Caki2 (cell line): ENCODE measurements at places on chromosomes 5 and 9.

DNA sequence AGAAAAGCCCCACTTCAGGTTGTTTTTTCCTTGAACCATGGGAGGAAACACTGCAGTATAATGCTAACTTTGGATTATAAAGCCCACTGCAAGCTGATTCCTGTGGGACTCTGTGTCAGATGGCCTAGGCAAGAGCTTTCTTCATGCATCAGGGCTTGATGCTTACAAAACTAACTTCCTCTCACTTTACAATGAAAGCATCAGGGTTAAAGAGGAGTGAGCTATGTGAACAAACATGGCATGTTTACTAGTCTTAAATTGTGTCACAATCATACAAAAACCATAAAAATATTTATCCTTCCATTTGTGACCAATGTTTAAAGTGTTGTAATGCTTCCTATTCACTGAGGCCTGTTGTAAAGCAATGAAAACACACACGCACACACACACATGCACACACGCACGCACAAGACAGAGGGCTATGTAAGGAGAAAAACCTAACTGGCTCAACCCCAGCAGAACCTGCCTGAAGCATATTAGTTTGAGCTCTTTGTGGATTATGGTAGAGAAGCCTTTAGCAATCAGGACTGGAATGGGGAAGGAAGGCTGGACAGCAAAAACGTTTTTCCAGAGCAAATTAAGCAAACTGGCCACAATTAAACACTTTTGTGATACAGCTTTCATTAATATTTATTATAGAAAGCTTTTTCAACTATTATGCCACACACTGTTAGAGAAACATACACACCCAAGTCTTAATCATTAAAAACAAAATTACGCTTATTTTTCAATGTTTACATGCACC is 122.2 kb downstream of the AUH start:
- no peak for DNase-seq

GRCh38 chr5:30900367-30900766 is 293.1 kb upstream of the CDH6 start:
- DNase-seq = no peak

DNA sequence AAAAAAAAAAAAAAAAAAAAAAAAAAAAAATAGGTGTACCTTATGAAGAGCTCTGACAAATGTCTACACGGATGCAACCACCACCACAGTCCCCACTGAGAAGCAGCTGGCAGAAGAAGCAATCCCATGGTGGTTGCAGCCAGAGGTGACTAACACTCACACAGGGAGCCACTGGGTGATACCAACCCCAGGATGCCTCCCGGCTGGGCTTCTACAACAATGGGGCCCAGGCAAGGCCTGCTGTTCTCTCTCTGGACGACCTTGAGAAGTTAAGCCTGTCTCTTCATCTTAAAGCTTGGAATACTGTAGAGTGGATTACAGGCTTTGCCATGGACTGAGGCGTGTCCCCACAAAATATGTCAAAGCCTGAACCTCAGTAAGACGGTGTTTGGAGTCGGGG is 104.1 kb downstream of the ROR2 start:
- no peak for DNase-seq

DNA sequence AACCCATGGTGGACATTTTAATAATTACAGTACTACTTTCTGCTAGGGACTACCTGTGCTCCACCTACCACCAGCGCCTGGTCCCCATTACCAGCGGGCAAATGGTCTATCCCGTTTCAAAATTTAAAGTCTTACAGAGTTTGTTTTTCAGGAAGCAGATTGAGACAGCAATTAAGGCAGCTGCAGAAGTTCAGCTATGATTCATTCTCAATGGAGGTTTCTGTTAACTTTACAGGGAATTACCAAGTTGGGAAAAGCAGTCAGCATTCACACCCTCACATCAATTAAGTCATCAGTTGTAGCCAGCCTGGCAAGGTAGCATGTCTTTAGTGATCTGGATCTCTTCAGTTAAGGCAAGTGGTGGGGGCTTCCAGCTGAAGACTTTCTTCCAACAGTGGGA is 410.6 kb upstream of the DAB2 start:
- DNase-seq = no peak

DNA sequence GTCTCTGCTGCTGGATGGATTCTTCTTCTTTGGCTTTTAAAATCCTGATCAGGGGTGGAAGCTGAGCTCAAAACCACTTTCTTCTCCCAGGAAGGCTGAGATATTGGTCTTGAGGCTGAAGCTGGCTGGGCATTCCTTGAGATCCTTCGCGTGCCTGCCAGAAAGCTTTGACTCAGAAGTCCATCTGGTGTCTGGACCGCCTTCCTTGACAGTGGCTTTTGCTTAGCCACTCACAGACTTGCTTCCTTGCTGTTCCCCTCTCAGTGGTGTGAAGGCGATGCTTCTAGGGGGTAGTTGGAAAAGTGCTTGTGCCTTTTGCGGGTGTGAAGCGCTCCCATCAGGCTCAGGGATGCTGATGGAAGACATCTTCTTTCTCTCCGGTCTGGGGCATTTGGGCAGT is 45.9 kb downstream of the RGS3 start:
- DNase-seq = no peak

DNA sequence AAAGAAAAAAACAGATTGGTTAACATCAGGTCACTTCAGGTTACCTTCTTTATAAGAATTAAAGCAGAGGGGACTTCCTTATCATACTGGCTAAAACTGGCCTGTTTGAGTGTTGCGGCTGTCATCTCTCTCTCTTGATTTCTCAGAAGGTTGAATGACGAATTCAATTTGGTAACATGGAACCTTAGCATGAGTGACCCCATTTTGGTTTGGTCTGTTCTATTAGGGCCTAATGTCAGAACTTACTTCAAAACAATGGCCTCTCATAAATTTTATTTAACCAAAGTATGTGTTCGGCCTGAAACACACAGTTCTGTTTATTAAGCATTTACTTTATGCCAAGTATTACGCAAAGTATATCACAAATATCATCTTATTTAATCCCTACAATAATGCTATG is 147.5 kb downstream of the CAAP1 start:
- DNase-seq = no peak

DNA sequence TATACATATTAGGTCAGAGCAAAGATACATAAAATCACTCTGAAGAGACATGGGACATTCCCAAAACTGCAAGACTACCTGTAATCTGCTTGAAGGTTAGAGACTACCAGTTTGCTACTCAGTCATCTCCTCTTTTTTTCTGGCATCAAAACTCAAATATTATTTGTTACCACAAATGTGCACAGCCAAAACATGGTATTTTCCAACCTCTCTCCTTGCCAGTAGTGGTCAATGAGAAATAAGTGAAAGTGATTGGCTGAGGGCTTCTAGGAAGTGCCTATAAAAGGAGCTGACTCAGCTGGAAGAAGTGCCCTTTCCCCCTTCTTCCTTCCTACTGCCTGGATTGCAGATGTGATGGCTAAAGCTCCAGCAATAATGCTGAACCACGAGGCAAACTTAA is 13.8 kb downstream of the GZMK start:
- no peak for DNase-seq

DNA sequence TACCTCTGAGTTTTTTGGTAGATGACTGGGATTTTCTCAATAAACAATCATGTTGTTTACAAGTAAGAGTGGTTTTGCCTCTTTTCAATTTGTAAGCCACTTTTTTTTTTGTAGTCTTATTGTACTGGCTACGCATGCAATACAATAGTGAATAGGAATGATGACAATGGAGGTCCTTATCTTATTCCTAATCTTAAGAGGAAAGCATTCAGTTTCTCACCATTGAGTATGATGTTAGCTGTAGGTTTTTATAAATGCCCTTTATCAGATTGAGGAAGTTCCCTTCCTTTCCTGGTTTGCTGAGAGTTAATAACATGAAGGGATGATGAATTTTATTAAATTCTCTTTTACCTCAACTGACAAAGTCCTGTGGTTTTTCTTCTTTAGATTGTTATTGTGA is 155.2 kb downstream of the ADAMTSL1 start:
- no peak for DNase-seq

DNA sequence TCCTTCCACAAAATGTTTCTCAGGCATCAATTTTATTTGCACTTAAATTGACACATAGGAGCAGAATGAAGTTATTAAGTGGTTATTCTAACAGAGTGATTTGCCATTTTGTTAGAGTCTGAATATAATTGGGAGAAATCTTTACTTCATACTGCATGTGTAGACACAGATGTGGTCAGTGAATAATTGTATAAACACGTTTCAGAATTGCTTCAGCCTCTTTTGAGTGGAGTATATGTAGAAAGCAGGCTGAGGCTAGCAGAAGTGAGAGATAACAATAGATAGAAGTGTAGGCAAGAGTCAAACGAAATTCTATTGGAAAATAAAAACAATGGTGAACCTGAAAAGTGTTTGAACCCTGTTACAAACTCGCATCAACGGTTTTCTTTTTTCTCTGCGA is 270.7 kb downstream of the TMEM167A start:
- DNase-seq = no peak

DNA sequence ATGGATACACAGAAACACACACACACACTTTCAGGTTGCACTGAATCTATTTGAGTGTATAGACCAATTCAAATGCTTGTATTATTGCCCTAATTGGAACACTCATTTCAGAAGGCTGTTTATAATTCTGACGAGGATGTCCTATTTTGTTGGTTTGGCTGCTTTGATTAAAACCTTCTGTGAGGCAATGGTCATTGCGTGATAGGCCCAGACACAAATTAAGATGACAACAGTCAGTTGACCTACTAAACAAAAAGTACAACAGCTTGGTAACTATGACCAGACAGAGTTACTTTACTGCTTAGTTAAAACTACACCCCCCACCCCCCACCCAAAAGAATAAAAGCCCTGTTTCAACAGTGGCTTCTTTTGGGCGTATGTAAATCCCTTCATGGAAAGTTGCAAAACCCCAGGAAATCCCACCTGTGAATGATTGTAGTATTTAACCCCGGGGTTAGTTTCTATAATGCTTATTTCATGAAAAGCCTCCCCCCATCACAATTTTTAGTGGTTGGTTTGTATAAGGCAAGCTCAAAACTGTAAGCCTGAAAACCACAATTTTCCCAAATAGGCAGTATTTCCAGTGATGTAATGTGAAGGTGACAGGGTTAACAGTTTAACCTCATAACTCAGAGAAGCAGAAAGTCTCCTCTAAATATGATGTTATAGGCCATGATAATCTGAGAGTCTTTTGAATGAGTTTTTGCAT is 340.8 kb downstream of the FGF10 start:
- DNase-seq = no peak

DNA sequence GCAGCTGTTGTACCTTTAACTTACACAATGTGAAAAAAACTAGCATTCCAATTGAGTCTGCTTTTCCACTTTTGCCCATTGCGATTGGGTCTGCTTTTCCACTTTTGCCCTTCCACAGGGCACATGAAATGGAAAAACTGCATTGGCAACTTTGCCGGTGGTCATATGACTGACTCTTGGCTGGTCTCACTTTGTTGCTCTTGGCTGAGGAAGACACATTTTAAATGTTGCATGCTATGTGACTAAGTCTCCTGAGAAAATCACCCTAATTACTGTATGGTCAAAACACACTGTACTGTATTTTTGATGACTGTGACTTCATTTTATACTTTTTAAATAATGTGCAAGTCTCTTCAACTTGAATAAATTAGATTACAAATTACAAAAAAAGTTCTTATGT is 1.6 kb upstream of the OXCT1 start:
- DNase-seq = peak; percentile 72

DNA sequence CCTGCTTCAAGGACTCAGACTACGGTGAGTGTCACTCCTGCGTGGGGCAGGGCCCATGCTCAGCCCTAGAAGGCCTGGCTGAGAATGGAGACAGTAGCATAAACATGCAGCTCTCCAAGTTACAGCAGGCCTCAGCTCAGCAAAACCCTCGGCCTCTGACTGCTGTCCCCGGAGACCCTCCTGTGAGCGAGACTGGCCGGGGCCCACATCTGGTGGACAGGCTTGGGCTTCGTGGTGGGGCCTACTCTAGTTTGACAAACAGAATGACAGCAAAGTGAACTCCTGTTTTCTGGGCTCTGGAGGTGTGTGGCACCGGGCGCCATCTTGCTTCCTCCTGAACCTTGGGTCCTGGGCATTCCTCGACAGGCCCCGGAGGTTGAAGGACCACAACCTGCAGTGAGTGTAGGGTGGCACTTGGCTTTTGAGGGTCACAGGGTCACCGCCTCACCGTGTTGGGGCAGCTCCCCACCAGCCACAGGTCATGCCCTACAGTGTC is 97.5 kb downstream of the PHF2 start:
- DNase-seq = no peak

DNA sequence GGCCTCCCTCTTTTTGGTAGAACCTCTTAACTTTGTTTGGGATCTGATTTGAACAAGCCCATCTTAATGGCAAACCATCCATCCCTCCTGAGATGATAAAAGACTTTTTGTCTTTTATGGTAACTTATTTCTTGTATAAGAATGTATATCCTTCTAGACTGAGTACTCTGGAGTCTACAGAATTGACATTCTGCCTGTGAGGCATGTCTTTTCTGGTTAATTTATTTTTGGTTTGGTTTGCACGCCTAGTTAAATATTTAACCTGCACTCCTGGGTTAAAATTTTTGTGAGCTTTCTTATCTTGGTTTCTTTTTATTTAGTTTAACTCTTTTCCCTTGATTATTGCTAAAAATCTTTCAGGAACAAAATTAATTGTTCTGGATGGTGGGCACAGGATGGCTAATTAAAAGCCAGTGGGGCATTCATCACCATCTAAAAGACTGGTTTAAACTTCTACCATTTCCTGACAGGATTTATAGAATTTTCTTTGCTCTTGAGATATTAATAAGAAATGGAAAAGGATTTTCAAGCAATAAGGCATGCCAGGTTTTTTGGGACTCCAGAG is 50.3 kb downstream of the PHAX start:
- no peak for DNase-seq

GRCh38 chr5:102154291-102154690 is 141.8 kb downstream of the SLCO4C1 start:
- DNase-seq = no peak

- no peak for DNase-seq
Observed at GRCh38 chr5:56356836-56357160, 123.7 kb upstream of the ANKRD55 start.

- DNase-seq = no peak
Observed at GRCh38 chr9:77677397-77677796, 29.3 kb upstream of the GNA14 start.

DNA sequence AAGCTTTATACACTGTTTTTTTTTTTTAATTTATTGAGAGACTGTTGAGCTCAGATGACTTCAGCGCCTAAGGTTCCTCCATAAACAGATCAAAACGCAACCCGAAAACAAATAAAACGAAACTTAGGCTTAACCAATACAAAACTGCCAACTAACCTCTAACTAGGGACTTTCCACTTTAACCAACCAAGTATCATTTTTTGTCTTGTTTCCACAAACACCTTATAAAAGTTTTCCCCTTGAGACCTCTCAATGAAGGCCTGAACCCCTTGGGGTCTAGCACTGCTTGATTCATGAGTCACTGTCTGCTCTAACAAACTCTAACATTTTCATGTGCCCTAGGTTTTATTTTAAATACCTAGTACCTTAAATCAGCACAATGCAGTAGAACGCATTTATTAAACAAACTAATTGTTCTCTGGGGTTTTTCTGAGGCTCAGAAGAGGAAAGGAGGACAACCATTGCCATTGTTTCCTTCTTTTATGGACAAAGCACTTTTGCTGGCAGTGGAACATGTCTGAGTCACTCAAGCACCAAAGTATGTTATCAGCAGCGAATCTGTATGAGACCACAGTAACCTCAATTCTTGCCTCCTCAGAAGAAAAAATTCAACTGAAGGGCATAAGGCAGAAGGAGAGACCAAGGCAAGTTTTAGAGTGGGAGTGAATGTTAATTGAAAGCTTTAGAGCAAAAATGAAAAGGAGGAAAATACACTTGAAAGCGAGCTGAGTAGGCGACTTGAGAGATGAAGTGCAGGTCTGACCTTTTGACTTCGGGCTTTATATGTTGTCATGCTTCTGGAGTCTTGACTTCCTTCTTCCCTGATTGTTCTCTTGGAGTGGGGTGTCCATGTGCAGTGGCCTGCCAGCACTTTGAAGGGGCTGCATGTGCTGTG is 97.7 kb upstream of the HCN1 start:
- DNase-seq = no peak
